ENCODE measurements at places on chromosomes 5 and 9.

GRCh38 chr9:74663439-74663838 lies 166.3 kb downstream of the RORB start:
- DNase-seq = no peak

DNA sequence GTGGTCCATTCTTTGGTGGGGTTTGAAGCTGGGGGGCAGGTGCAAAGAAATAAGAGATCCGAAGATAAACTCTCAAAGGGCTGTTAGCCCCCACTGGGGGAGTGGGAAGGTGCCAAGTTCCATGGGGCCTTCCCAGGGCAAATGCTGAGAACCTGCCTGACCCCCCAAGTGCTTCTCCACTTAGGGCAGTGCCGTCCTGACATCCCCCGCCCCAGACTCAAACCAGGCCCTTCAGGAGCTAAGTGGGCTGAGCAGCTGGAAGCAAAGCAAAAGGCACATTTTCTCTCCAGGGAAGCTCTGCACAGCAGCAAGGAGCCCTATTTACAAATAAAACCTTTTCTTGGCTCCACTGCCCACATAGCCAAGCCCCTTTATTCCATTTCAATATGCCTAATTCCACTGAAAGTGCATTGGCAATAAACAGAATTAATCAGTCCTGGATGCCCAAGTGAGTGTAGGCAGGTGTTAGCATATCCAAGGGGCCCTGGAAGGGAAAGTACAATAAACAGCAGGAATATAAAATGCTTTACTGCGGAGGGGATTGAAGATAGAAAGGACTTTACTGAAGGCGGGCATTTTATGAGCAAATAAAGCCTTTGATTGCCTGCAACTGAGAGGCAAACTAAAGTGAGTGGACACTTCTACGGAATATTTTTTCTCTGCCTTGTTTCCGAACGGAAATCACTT lies 44.6 kb downstream of the WHRN start:
- DNase-seq = no peak

- peak; percentile 81 for DNase-seq
These were observed 72.5 kb upstream of the RASA1 start for GRCh38 chr5:87195104-87195591.

- DNase-seq = no peak
These were observed 62.8 kb upstream of the C5orf58 start for GRCh38 chr5:170169996-170170395.

DNA sequence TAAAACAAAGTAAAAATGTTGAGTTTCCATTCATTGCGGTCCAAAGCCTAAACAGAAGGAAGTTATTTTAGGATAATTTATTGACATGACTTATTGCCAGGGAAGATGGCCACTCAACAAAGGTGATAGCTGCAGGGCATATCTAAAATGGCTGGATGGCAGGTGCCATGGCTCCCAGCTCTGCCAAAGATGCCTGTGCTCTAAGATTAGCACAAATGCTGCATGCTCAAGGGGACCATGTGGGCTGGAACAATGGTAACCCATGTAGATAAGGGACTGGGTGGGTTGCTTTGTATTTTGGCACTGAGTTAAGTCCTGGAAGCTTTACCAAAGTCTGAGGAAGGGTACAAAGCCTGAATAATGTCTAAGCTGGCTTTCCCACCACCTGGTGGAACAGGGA lies 95.5 kb upstream of the IFNK start:
- no peak for DNase-seq
